Neuronal stem cell (in vitro differentiated cells): ENCODE measurements at places on chromosomes 11 and 22.
A peak's percentile ranks its signal among the peaks of the same experiment; 100 is the strongest.

- DNase-seq, result no peak
These were observed 299.0 kb downstream of the MIAT start for GRCh38 chr22:26956371-26956770.

- DNase-seq, result no peak
These were observed 7.6 kb downstream of the MS4A3 start for GRCh38 chr11:60064111-60064510.

DNA sequence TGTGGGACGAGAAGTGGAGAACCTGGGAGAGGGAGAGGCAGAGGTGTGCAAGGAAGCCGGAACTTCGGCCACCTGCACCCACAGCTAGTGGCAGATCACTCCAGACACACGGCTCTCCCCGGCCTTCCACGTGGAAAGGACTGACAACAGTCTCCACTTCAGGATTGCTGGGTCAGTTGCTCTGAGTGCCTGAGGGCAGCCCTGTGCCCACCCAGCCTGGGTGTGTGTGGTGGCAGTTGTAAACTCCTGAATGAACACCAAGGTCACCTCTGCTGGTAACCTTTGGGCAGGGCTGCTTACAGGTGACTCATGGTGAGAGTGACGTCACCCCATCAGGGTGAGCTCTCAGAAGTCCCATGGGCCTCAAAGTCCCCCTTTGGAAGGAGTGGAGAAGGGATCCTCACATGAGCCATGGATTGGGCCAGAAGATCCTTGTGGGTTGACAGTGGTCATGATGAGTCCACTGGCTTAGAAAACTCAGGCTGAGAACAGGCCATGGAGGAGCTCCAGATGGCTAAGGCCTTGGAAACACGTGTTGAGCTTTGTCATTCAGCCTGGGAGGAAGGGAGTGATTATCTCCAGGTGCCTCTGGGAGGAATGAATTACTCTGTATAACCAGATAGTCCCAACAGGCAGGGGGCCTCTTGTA lies 71.3 kb downstream of the BCR start:
- no peak for DNase-seq

GRCh38 chr11:94671553-94672366 lies 96.4 kb upstream of the AMOTL1 start:
- no peak for DNase-seq

GRCh38 chr11:111344032-111344431 lies 35.0 kb downstream of the POU2AF1 start:
- no peak for DNase-seq

- peak; percentile 41 for DNase-seq
These were observed 8.1 kb downstream of the TMA7B start for GRCh38 chr22:39967996-39968972.

DNA sequence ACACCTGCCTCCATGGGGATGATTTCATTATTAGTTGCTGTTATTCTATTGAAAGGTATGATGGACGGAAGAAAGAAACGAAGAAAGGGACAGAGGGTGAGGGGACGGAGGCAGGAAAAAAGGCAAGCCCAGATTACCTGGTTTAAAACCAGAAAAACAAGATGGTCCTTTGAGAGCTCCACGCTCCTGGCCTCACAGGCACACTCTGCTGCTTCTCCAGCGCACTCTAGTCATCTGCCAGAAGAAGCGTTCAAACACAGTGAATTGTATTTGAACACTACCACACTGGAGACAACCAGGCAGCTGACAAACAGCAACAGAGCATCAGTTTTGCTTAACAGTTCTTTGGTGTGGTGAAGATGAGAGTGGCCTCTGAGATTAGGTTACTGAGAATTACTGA lies 216.9 kb downstream of the CADM1 start:
- no peak for DNase-seq

DNA sequence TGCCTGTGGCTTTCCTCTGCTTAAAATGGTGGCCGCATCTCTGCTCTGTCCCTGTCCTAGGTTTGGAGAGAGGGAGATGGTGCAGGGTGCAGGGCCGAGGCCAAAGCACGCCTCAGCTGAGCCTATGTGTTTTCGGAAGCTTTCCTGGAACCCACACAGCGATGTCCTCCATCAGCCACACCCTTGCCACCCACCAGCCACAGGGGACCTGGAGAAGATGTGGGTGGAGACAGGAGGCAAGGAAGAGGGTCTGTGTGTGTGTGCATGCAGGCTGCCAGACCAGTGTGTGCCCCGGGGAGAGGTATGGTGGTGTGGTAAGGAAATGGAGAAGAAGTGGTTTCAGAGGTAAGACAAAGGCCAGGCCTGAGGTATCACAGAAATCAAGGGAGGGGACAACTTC lies 155.7 kb downstream of the TBC1D22A start:
- no peak for DNase-seq

DNA sequence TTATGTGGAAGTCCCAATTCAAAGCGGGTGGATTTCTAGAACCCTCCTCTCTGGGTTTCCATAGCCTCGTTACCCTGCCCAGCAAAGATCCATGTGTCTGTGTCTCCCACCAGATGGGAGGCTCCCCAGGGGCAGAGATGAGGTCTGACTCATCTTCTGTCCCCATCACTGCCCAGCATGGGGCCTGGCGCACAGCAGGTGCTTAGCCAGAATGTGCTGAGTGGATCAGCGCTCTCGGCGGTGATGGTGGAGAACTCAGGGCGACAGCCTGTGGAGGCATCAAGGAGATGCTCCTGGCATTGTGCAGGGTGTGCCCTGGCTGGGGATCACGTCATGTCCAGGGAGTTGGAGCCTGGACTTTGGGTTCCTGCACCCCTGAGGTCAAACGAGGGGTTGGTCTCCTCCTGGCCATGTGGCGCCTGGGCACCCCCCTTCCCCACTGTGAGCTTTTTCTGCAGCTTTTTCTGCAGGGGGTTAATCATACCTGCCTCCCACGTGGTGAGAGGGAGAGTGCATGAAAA lies 46.1 kb upstream of the RFPL3 start:
- DNase-seq, result no peak
